ENCODE measurements at places on chromosomes 6 and 20.

GRCh38 chr6:91681296-91681695 is 1094.4 kb upstream of the MAP3K7 start:
- no peak for DNase-seq

DNA sequence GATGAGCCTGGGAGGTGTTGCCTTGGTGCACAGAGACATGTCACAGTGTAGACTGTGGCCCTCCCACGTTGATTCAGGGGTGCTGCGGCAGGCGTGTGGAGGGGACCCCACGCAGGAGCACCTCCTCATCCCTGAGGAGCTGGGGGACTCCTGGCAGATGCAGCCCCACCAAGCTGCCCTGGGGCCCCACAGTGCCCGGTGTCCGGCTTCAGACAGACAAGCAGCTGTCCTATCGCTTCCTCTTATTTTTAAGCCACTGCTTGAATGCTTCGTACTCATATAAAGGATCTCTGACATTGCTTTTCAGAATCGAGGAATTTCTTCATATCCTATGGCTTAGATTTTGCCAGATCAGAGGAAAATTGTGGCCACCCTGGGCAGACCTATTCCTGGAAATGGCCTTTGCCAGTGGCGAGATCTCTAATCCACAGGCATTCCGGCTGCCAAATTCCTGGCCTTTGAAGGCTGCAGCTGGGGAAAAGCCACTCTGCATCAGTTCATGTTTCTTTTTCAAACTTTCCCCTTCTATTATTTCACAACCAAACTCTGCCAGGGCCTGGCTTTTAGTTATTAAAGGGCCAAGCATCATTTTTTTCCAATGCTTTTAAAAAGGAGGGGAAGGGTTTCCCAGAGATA is 337.0 kb downstream of the THBS2 start:
- DNase-seq, result no peak

GRCh38 chr6:126807876-126808275 is 310.6 kb upstream of the RSPO3 start:
- no peak for DNase-seq

- no peak for DNase-seq
These were observed 88.2 kb upstream of the ATXN1 start for GRCh38 chr6:16849280-16849987.

GRCh38 chr6:96704713-96705112 is 132.6 kb downstream of the GPR63 start:
- no peak for DNase-seq

GRCh38 chr20:3371754-3372153 is 35.7 kb downstream of the DNAAF9 start:
- no peak for DNase-seq

DNA sequence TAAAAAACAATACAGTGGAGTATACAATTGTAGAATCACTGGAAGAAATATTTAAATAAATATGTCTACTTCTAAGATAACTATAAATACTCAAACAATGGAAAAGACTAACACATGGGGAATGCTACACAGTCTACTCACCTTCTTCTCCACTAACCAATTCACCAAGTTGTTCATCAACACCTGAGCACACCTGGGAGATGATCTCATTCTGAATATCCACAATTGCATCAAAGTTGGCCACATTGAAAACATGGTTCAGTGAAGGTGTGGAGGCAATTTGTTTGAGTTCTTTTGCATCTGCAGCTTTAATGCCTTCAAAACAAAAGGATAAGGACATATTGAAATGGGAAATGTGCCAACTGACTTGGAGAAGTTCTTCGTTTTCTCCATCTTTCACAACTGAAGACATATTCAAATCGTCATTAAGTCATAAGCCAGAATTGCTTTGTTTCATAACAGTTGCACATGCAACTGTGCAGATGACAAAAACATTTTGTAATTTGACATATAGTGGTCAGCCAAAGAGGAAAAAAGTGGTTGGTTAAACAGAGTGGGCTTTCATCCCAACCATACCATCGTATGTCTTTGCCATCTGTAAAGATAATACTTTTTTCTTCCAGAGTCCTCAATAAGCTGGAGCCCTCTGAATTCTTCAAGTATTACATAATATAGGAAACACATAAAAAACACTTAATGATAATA is 17.5 kb downstream of the COL12A1 start:
- no peak for DNase-seq

- no peak for DNase-seq
These were observed 441.1 kb downstream of the MEI4 start for GRCh38 chr6:78093906-78094305.

DNA sequence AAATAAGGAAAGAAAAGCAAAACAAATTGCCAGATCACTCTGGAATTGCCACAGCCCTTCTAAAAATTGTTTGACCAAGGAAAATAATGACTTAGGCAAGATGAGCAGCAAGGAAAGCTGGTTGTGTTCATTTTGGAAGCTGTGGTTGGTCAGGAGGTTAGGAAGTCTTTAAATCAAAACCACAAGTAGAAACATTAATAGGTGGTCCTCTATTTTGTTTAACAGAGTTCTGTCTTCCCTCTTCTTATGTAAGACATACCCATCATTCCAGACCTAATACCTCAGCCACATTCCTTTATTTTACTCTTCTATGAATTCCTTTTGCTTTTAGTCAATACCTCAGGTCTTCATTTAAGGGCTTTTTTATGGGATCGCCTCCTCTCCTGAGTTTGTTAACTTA is 422.2 kb upstream of the PLCB4 start:
- no peak for DNase-seq

- DNase-seq, result no peak
These were observed 34.2 kb downstream of the MYLIP start for GRCh38 chr6:16163066-16163465.

DNA sequence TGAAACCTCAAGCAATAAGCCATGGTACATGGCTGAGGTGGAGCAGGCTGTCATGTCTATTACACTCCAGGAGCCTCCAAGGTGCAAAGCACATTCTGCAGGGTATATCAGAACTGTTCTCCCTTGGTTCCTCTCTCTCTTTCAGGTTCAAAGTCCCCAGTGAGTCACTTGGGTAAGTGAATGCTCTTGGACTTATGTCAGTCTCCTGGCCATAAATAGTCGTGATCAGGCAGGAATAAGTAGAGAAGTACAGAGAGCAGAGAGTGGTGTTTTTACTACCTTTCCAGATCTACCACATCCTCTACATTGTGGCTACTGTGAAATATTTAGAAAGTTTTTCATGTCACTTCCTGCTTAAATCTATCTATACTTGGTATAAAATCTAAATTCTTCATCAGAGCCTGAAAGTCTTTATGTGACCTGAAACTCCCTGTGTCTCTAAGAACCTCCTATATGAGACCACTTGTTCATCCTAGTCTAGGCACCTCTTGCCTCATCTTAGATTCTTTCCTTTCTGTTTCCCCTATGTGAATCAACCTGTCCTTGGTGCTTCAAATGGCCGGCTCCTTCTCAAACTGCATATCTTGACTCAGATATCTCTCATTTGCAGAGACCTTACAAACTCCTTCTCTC is 1077.6 kb upstream of the MAP3K7 start:
- DNase-seq, result no peak

DNA sequence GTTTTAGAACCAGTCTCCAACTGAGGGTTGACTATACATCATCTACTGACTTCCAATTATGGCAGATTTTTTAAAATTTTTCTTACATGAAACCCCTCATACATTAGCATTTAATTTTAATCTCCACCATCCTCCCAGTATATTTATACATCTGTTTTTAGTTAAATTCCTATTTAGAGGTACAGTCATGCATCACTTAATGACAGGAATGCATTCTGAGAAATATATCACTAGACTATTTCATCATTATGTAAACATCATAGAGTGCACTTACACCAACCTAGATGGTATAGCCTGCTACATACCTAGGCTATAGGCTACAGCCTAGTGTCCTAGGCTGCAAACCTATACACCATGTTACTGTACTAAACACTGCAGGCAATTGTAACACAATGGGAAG is 316.7 kb upstream of the MARCKS start:
- DNase-seq, result no peak

- no peak for DNase-seq
These were observed 328.1 kb upstream of the ARID1B start for GRCh38 chr6:156449128-156449527.

DNA sequence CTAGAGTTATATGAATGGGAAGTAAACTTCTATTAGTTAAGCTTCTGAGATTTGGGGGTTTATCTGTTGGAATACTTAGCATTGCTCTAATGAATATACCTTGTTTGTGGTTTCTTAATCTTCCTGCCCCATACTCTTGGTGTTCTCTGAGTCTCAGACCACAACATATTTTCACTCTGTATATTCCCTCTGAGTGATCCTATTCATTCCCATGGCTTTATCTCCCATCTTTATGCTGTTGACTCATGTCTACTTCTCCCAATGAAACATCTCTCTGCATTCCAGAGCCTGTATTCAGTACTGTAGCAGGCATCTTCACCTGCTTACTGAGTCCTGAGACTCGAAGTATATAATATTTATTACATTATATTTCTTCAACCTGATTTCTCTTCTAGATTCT is 283.7 kb upstream of the MAP3K7 start:
- DNase-seq, result no peak

DNA sequence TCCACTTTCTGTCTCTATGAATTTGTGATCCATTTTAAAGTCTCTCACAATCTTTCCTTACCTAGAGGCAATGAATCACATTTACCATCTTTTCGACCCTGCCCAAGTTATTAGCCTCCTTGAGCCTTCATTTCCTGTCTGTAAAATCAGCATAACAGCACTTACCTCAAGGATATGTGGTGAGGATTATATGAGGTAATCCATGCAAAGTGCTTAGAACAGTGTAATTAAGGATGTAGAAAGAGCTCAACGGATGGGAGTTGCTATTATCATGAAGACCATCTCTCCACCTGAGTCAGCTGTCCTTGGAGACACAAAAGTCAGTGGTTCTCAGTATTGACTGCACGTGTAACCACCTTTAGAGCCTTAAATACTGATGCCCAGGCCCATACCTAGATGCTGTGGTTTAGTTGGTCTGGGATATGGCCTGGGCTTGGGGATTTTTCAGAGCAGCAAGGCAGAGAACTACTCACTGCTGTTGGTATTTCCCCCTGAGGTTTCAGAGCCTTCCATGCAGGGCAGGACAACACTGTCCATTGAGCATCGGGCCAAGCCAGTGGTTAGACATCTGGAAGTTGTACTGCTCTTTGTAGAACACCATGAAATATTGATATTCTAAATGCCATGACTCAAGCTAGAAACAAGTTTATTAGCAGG is 55.8 kb downstream of the LYRM2 start:
- no peak for DNase-seq

DNA sequence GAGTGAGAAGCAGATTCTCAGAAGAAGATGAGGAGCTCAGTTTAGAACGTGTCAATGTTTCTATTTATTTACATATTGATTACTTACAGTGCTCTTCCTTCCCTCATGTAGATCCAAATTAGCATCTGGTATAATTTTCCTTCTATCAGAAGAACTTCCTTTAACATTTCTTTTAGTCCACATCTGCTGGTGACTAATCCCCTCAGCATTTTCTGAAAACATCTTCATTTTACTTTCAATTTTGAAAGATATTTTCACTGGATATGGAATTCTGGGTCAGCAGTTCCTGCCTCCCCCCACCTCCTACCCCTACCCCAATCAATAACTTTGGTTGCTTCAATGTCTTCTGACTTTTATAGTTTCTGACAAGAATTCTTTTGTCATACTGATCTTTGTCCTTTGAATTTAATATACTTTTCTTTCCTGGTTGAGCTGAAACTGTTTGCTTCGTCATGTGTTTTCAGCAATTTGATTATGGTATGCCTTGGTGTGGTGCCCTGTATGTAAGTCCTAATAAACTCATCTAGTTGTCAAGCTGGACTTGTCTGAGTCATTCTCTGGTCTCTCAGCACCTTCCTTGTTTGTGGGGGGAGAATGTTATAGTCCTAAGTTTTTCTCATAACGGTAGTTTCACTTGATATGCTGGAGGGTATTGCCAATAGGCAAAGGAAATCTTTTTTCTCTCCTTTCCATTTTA is 57.0 kb downstream of the SMPDL3A start:
- no peak for DNase-seq
